ENCODE measurements at places on chromosomes 11 and 22.

- peak; percentile 63 for DNase-seq
These were observed 32.2 kb downstream of the MMP20 start for GRCh38 chr11:102592634-102593581.

DNA sequence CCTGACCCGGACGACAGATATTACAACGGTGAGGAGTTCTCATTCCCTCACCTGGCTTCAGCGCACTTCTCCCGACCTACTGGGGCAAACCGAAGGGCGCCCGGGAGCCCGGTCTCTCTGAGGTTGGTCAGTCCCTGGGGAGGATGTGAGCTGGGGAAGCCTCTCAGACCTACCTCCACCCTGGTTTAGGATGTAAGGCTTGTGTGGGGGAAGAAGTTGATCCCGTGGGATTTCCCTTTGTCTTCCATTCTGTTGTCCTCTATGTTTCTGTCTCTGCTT, 12.3 kb downstream of the ROBO3 start:
- no peak for DNase-seq

DNA sequence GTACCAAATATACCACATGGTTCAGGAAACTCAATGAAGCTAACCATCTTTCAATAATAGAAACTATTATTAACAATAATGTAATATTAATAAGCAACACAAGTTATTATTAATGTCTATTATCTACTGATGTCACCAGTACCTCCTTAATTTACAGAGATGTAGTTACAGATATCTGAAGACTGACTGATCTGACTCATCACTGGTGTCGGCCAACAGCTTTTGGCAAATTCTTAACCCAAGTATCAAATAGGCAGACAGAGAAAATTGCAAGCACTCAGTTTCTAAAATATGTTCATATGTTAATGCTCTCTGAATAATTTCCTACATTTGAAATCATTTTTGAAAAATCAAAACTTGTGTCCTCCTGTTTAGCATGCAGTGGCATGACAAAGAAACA, 100.4 kb upstream of the DDI1 start:
- DNase-seq = peak; percentile 17

GRCh38 chr22:42286205-42286604, 15.8 kb upstream of the TCF20 start:
- no peak for DNase-seq

DNA sequence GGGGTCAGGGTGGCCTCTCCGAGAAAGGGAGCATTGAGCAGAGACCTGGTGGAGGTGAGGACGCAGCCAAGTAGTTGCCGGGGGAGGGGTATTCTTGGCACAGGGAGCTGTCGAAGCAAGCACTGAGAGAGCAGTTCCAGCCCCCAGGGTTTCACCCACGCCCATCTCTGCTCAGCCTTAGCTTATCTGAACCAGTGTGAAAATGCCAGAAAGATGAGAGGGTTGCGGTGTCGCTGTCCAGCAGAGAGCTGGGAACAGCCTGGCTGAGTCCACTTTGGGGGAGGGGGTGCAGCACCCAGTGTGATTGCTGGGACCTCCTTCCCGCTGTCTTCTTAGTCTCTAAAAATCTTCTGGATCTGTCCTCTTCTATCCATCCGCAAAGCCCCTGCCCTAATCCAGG, 123.3 kb upstream of the TBCEL start:
- DNase-seq = no peak

DNA sequence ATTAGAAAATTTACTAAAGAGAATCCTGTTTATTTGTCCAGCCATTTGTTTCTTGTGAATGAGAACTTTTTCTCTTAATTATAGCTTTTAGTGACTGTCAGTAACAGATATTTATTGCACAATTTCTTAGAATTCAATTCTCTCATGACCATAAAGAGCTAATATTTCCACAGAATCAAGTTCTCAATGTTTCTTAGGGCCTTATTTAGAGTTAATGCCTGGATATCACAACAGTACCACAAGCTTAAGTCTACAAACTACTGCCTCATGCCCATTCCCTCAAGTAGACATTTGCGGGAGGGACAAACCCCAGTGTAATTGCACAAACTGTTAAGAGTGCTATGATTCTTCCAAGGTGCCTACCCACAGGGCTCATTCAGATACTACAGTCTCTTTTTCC, 199.7 kb upstream of the POU2AF2 start:
- DNase-seq = no peak

- DNase-seq = peak; percentile 12
These were observed 2.9 kb downstream of the C11orf87 start for GRCh38 chr11:109424901-109425300.

- no peak for DNase-seq
These were observed 62.0 kb downstream of the ZNF280B start for GRCh38 chr22:22446517-22446916.

- DNase-seq = no peak
These were observed 84.0 kb downstream of the TRIM44 start for GRCh38 chr11:35746356-35747153.

- no peak for DNase-seq
These were observed 10.2 kb upstream of the GRAMD1B start for GRCh38 chr11:123419731-123420452.

DNA sequence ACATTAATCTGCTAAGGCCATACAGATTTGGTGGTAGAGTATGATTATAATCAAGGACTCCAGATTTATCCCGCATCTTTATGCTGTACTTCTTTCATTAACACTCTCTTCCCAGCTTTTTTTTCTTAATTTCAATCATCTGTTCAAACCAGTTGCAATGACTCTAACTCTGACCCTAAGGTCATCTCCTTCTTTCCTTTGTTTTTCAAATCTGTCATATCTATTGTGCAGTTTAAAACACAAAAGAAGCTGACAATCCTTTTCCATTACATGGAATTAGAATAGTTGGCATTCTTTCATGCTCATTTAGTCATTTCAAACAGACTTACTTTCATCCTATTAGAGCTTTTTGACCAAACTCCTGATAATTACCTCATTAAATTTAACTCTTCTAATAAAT, 53.6 kb upstream of the GRM5 start:
- no peak for DNase-seq

DNA sequence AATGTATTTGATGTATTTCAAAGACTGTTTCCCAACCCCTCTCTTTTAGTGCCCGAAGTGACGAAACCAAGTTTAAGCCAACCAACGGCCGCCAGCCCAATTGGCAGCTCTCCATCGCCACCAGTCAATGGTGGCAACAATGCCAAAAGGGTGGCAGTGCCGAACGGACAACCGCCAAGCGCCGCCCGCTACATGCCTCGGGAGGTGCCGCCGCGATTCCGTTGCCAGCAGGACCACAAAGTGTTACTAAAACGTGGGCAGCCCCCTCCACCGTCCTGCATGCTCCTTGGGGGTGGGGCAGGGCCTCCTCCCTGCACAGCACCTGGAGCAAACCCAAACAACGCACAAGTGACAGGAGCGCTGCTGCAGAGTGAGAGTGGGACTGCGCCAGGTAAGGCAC, 84.1 kb downstream of the TNRC6B start:
- DNase-seq = no peak

DNA sequence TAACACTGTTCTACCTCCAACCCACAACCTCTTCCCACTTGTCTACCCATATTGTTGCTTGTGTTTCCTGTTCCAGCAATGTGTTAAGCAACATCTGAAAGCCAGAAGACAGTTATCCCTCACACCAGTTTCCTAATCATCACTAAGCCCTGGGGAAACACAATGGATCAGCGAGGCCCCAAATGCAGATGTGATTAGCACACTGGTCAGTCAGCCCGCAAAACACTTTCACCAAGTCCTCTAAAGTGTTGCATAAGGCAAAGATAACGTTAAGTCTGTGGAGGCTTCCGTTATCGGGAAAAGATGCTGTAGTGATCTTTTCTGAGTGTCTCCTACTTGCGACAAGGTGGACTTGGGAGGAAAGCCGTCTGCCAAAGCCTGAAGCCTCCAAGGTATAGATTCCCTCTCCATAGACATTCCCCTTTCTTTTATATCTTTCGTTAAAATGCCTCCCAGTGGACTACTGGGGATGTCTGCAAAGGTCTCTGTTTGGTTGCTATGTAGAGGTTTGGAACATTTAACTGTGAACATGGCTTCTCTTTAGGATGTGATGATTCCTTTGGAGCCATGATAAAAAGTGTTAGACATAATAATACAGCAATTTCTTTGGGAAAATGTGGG, at the start of gene MS4A3:
Gene MS4A3 (plus strand): TSS at position 317 of the 621 bp plus-strand sequence. CDS start 4,496 bp downstream, outside the sequence.
- no peak for DNase-seq

DNA sequence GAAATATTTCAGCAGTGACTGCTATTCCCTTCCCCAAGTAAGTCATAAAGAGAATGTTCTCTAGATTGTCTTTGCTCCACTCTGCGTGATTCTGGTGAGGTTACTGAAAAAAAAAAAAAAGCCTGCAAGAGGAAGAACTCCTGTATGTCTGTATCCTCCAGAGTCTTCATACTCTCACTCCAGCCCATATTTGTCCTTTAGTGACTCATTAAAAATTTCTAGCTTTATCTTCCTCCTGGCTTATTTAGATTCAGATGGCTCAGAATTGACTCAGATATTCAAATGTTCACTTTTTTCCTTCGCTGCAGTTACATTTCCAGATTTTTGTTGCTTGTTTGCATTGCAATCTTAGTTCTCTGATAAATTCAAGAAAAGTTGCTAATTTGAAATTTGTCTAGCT, 76.3 kb upstream of the CNTN5 start:
- DNase-seq = peak; percentile 73

DNA sequence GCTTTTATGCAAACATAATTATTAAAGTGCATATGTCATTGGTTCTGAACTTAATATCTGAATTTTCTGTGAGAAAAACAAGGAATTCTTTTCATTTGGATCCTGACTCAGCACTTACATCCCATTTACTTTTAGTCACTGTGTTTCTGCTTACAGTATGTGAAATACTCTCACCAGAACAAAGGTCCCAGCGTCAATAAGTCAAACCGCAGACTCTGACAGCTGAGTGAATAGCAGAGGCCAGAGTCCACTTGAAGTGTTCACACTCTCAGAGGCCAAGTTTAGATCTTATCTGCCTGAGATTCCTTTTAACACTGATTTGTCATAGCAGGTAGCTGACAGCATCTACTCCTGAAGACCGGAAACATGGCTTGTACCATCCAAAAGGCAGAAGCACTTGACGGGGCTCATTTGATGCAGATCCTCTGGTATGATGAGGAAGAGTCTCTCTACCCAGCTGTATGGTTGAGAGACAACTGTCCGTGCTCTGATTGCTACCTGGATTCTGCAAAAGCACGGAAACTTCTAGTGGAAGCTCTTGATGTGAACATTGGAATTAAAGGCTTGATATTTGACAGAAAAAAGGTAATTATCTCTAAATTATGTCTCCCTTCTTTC, 14.6 kb downstream of the BBOX1 start:
- DNase-seq = no peak

DNA sequence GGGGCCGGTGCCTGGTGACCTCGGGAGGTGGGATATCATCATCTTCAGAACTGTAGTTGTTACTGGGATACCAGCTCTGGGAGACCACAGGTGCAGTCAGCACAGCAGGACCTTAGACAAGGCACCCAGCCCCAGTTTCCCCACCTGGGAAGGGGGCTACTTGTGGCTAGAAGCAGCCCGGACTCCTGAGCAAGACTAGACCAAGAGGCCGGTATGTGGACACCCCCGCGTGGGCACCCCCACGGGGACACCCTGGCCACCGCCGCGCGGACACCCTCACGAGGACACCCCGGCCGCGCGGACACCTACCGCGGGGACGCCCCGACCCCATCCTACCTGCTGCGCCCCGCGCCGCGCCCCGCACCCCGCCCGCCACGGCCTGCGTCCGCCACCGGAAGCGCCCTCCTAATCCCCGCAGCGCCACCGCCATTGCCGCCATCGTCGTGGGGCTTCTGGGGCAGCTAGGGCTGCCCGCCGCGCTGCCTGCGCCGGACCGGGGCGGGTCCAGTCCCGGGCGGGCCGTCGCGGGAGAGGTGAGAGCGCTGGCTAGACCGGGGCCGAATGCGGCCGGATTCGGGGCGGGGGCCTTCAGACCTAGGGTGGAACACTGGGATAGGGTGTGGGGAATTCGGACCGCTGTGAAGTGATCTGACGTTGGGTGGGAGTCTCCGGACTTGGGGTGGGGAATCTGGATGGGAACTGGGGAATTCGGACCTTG, at the start of the genes COMT and TXNRD2:
Gene COMT (plus strand): TSS at position 408 of the 718 bp plus-strand sequence. CDS start 20,755 bp downstream, outside the sequence.
Gene TXNRD2 (minus strand): TSS at position 454 of the 718 bp plus-strand sequence. CDS start 15 bp downstream, at position 439.
- peak; percentile 83 for DNase-seq

- DNase-seq = no peak
These were observed 8.6 kb upstream of the GTSE1 start for GRCh38 chr22:46287873-46288751.
